ENCODE measurements at places on chromosomes 1 and 21.
A peak's percentile ranks its signal among the peaks of the same experiment; 100 is the strongest.

DNA sequence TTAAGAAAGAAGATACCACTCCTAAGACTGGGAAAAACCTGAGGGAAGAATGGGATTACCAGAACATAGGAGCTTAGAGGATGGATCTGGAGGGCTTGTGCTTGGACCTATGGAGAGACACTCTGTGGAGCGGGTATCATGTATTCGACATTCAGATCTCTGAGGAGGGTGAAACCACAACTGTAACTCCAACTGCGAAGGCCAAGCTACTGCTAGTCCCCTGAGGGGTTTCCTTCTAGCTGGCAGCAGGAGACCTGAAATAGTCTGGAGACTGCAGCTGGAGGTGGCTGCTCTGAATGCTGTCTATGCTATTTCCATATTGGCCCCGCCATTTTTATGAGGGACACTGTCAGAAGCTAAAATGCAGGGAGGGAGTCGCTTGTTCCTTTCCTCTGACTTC lies 462.3 kb downstream of the PTPRC start:
- no peak for DNase-seq

GRCh38 chr1:22188436-22188835 lies 45.5 kb upstream of the WNT4 start:
- DNase-seq = no peak

DNA sequence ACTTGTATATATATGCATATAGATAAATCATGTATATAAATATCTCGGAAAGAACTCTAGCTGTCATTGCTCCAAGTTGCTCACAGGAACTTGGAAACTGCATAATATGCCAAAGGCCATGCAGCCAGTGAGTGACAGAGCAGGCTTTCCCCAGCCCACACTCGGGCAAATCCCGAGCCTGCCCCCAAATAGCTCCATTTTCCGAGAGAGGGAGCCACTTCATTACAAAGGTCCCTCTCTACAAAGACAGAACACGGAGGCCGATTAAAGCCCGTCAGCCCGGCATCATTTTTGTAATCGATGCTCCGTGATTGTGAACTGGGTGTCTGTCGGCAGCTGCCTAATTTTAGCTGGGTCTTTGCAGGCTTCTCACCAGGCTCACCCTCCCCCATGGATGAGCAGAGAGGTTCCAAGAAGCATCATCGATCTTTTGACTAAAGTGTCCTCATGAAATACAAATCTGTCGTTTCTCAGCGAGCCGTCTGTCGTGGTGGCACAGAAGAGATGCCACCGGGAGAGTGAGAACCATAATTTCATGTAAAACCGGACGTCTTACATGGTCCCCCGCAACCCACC lies 663.9 kb downstream of the PTPRU start:
- DNase-seq = no peak

DNA sequence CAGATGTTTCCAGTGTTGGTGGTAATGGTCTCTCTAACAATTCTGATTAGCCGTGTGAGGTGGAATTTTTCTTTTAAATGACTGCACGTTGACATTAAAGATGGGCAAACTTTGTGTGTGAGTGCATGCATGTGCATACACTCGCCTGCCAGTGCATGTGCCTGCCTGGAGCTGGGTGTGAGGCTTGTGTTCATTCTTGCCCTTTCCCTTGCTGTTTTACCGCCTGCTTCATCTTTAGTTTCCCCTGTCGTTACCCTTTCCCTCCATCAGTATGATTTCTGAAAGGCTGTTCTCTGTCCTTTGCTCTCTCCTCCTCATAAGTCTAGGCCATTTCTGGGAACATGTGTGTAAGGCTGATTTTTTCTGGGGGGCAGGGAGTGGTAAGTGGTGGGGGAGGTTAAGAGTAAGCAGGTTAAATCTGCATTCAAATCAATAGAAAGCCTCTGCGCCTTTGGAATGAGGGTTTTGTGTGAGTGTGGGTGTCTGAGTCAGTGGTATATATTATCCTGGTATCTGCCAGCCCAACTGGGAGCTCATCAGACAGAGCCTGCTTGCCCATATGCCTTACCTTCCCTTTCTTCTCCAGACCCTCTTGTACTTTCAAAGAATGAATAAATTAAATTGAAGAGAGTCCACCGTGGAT lies 112.5 kb downstream of the PBX1 start:
- DNase-seq = no peak

DNA sequence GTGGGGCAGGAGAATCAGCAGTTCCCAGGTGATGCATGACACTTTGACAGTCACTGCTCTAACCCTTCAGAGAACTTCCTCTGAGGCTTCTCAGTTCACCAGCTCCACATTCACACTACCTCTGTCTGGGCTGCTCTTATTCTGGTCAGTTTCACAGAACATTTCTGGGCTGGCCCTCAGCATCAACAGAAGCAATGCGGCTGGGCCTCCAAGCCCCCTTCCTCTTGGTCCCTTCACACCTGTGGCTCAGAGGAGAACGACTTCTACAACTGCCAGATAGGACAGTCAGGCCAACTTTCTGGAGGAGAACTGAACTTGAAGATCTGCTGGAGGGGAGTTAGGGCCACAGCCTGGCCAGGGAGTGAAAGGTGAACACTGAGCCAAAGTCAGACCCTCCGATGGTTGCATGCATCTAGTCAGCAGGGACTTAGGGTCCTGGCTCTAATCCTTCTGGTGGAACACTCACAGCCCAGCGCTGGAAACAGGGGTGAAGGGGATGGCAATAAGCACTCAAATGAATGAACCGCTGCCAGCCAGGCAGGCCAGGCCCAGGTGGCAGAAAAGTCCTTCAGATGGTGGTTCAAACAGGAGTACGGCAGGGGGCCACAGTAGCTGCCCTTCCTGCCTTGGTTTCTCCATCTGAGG lies 274.1 kb downstream of the FOXD2 start:
- DNase-seq = no peak

DNA sequence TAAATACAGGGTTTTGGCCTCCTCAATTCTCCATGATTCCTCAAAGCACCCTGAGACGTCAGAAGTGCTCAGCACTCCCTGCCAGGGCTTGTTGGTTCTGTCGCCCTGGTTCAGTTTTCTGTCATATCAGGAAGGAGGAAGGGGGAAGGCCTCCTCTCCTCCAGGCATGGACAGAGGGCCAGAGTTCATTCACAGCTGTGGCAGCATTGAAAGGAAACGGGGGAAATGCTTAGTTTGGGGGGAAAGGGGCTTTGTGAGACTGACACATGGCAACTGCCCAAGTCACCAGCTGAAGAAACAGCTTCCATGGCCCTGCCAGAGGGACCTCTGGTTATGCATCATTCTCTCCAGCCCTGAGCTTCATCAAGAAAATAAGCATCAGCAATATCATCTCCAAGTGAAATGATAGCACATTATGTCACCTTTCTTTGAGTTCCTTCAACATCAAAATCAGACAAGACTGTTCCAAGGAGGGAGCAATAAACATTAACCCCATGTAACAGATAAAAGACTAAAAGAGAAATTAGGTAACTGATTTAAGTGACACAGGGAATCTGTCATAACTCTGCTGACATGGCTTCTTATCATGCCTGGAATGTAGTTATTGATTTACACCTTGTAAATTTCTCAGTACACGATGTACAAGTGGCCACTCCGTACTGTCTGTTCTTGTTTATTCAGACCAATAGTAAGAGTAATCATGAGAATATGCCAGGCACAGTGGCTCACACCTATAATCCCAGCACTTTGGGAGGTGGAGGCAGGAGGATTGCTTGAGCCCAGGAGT lies 103.2 kb upstream of the SLC25A33 start:
- no peak for DNase-seq

GRCh38 chr1:166282391-166283137 lies 115.8 kb upstream of the FAM78B start:
- no peak for DNase-seq

- DNase-seq = no peak
These were observed 2.2 kb upstream of the ATP1A4 start for GRCh38 chr1:160149233-160149632.

GRCh38 chr1:221032637-221033280 lies 153.5 kb downstream of the HLX start:
- DNase-seq = no peak

- no peak for DNase-seq
These were observed 127.6 kb upstream of the F3 start for GRCh38 chr1:94669198-94669597.

- DNase-seq = no peak
These were observed 57.9 kb upstream of the FGGY start for GRCh38 chr1:59238993-59239392.

- DNase-seq = no peak
These were observed 2.8 kb downstream of the HES4 start for GRCh38 chr1:996851-997712.

- peak; percentile 75 for DNase-seq
These were observed 38.7 kb upstream of the TTC34 start for GRCh38 chr1:2840036-2840809.

DNA sequence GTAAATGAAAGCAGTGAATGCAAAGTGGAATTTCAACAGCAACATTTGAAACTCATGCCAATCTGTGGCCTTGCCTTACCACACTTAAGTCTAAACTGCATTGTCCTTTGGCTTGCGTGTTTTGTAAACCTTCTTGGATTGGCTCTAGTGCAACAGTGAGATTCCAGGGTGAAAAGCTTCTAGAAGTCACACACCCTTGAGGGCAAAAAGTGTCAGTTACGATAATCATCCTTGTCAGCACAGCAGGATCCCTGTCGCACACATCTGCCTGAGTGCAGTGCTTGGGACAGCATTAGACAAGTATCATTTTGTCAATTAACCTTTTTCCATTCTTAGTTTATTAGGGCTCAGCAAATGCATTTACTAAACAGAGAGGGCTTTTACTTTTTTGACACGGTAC lies 243.4 kb upstream of the PTBP2 start:
- DNase-seq = no peak

- no peak for DNase-seq
These were observed 2.8 kb upstream of the TTC22 start for GRCh38 chr1:54803761-54804470.

DNA sequence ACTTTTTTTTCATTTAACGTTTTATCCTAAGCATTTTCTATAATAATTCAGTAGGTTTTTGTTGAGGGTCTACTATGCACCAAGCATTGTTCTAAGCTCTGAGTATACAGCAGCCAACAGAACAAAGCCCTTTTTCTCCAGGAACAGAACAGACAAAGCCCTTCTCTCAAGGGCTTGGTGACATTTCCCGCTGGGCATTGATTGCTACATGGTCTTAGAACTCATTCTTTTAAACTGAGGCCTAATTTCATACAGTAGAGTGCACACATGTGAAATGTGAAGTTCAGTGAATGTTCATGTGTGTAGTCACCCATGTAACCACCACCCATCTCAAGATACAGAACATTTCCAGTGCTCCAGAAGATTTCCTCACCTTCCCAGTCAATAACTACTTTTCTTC lies 15.2 kb upstream of the PDIK1L start:
- DNase-seq = no peak

DNA sequence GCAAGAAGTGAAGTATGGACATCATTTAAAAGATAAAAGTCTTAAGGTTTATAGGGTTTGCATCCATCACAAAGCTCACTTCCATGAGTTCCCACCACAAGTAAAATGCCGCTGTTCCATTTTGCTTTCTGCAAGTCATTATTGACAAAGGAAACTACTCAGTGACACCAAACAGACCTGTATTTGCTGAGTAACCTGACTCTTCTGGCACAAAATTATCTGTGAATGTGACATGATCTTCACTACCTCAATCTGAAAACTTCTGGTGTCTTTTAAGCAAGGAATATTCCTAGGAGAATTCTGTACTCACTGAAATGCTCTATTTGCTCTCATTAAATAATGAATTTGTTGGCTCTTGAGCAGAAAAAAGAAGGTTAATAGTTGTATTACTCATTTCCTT lies 1077.4 kb upstream of the ADGRL4 start:
- no peak for DNase-seq

- DNase-seq = peak; percentile 94
These were observed 36.4 kb upstream of the LMX1A start for GRCh38 chr1:165392634-165393571.

DNA sequence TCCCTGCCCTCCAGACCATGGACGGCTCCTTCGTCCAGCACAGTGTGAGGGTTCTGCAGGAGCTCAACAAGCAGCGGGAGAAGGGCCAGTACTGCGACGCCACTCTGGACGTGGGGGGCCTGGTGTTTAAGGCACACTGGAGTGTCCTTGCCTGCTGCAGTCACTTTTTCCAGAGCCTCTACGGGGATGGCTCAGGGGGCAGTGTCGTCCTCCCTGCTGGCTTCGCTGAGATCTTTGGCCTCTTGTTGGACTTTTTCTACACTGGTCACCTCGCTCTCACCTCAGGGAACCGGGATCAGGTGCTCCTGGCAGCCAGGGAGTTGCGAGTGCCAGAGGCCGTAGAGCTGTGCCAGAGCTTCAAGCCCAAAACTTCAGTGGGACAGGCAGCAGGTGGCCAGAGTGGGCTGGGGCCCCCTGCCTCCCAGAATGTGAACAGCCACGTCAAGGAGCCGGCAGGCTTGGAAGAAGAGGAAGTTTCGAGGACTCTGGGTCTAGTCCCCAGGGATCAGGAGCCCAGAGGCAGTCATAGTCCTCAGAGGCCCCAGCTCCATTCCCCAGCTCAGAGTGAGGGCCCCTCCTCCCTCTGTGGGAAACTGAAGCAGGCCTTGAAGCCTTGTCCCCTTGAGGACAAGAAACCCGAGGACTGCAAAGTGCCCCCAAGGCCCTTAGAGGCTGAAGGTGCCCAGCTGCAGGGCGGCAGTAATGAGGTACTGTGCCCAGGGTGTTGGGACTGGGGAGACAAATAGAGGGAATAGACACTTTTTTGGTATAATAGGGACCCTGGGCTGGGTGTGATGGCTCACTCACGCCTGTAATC lies 1.0 kb downstream of the ZBTB48 start:
- DNase-seq = no peak

GRCh38 chr1:236081546-236082227 lies 16.8 kb upstream of the NID1 start:
- DNase-seq = no peak

GRCh38 chr1:53734650-53735211 lies 4.2 kb downstream of the GLIS1 start:
- DNase-seq = no peak

DNA sequence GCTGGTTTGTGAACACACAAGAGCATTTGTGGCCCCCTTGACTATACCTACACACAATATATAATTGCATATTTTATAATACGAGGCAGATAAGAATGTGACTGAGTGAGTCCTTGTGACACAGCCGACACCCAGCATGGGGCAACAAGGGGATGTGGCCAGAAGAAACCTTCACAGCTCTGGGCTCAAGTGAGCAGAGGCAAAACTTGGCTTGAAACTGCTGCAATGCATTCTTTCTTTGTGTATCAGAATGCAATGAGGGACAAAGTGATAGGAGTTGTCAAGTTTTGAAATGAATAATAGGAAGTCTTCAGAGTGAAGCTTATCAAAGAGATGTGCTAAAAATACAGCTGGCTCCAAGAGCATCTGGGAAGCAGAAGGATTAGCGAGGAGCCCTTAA lies 124.0 kb upstream of the C8B start:
- DNase-seq = no peak

- DNase-seq = no peak
These were observed 428.7 kb upstream of the LRRC7 start for GRCh38 chr1:69139007-69139406.

DNA sequence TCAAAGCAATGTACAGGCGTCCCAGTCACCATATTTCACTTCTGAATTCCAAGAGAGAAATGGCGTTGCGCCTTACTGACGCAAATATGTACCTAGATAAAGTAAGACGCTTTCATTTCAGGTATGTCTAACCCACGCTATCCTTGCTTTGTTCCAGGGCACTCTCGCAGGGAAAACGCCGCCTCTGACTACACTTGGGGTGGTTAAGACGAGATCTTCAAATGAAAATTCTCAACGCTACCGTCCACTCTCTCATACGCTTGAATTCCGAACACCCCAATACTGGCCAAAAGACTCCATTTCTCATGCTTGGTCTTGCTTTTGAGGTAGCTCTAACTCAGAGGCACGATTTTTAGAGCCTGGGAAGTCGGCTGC lies 736 bp upstream of the ZMPSTE24 start:
- DNase-seq = no peak

Data from CD4-positive, alpha-beta T cell treated with Interleukin-10 for 1 hour (primary cell).